Cardiac fibroblast (primary cell): ENCODE measurements at places on chromosomes 3 and 15.

- no peak for DNase-seq
Observed at GRCh38 chr15:68258692-68259091, 18.9 kb upstream of the FEM1B start.

GRCh38 chr3:32009957-32010356 is 28.4 kb downstream of the ZNF860 start:
- DNase-seq = no peak

DNA sequence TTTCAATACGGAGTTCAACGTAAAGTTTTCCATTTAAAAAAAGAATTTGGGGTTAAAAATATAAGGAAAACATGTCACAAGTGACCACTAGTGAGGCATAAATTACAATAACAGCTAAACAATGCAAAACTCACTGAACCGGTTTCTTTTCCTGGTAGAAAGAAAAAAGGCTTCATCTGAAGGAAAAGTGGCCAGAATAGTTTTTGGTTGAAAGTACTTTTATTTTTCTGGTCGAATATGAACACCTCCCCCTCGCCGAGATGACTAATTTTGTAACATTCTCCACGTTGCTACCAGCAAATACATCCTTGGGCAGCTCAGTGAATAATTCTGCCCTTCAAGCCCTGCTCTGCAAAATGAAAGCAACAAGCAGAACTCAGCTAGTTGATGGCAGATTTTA is 3.9 kb upstream of the SRGAP3 start:
- no peak for DNase-seq

GRCh38 chr3:108110934-108111333 is 20.1 kb upstream of the CD47 start:
- no peak for DNase-seq
